ENCODE measurements at places on chromosomes 1 and 21.

GRCh38 chr1:167501515-167502191, 16.7 kb downstream of the CD247 start:
- no peak for DNase-seq

DNA sequence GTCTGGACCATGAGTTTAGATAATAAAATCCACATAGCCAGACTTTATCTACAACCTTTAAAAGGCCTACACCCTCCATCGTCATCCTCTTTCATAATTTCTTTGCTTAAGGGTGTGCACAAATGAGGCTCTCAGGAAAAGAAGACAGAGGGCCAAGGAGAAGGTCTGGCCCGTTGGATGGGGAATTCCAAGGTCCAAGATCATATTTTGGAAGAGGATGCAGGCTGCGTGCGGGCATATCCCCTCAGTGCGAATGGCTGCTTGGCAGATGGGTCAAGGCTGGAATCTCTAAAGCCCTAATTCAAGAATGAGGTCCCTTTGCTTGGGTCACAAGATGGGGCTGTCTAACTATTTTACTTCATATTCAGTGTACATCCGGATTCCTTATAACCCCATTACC, 782.2 kb upstream of the NCAM2 start:
- DNase-seq, result no peak

GRCh38 chr1:19424651-19425570, 60.4 kb downstream of the CAPZB start:
- DNase-seq, result no peak

DNA sequence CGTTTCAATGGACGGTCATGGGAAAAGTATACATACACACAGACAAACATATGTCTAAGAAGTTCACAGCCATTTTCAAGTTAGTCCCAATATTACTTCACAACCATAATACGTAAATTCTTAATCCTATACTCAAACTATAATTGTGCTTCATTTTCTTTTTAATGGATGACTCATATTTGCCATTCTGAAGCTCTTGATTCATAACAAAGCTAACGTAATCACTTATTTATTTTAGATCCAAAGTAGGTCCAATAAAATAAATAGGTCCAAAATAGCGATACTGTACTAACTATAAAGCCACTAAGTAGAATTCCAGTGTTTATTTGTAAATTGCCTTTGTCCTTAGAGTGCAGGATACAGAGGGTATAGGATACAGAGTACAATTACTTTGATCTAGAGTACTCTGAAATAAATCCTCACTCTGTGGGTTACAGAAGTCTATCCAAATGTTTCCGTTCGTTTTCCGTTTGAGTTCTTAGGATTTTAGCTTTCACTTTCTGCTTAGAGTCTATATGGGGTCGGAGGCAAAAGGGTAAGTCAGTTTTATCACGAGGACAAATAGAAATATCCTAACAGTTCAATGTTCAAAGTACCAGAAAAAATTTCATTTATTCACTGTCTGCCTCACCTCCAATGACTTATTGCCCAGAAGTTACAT, 8.8 kb upstream of the C1orf115 start:
- no peak for DNase-seq

- DNase-seq, result no peak
These were observed 37.0 kb downstream of the TBCE start for GRCh38 chr1:235404190-235404589.

DNA sequence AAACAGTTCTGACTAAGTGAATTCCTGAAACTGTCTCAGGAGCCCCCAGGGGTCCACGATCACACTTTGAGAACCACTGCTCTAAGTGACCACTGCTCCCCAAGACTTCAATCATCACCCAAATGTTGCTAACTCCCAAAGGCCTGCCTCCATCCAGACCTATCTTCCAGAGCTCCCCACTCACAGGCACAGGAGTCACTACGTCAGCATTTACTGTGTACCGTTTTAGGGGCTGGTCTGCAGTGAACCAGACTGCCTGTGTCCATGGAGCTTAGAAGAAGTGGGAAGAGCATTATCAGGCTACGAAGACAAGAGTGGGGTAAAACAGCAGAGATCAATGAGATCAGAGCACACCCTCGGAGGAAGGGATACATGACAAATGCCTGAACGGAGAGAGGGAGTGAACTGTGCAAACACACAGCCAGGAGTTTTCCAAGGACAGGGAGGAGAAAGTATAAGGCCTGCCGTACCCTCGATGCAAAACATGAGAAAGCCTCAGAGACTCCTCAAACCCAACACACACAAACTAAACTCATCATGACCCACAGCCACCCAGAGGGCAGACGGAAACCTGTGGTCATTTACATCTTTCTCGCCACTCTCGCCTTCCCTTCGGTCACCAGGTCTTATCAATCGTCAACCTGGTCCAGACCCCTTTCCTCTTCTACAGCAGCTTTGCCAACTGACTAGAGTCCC, 10.1 kb downstream of the GNB1 start:
- no peak for DNase-seq

GRCh38 chr1:110524311-110525248, 5.6 kb upstream of the KCNA10 start:
- no peak for DNase-seq

Measured in AG10803 (cell line).